Germinal center (tissue), 1 donor: ENCODE measurements at places on chromosomes 6 and 20.

- no peak for DNase-seq
Observed at GRCh38 chr20:50610212-50610718, 81.1 kb downstream of the RIPOR3 start.

DNA sequence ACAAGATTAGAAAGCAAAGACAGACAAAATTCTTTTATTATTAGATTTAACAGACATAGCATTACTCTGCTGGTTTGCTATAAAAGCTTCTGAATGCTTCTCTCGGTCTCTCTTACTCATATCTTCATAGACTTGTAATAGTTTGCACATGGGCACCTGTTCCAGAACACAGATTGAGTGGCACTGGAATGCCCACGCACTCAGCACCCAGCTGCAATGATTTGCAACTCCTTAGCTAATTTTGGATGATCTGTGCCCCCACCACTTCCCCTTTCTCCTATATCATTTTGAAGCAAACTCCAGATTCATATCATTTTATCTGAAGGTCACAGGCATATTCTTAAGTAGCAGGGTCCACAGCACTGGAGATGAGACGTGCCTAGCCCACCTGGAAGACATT, 148.8 kb downstream of the CFAP61 start:
- DNase-seq = peak; percentile 69

GRCh38 chr6:14046476-14047068, 71.0 kb upstream of the CD83 start:
- DNase-seq = peak; percentile 75

DNA sequence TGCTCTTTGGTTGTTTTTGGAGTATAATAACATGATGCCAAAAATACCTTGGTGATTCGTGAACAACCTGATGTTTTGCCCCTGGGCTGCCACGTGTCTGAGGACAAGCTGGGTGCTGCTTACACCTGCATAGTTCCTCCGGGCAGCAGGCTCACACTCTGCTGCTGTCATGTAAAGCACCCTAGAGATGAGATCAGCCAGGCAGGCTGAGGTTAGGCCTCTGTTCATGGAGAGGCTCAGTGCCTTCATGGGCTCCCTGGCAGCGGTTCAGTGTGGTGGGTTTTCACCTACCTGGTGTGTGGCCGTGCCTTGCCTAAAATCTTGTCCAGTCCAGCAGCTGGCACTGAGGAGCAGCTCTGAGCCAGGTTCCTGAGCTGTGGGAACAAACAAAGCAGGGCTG, 60.1 kb upstream of the TAGAP start:
- DNase-seq = peak; percentile 80
